ENCODE measurements at places on chromosomes 2 and 18. TPM values are rescaled to one million over a fixed set of nuclear protein-coding genes. Genes with fewer than 3 reads are reported as not detected.

Gene TPO
- not detected for total RNA-seq

Gene WDR7
- total RNA-seq: 10.7 TPM

Gene RAB27B
- total RNA-seq: 1.8 TPM

Gene ERBB4
- total RNA-seq: not detected

Gene KIAA2012
- total RNA-seq: not detected

Gene RIT2
- not detected for total RNA-seq
